ENCODE measurements at places on chromosomes 4 and X. TPM values are rescaled to one million over a fixed set of nuclear protein-coding genes. Genes with fewer than 3 reads are reported as not detected.

DCAF12L2 gene
- not detected for total RNA-seq

POU3F4 gene
- total RNA-seq = not detected

SPOCK3 gene
- total RNA-seq = not detected

VCX3A gene
- total RNA-seq = not detected

TMEM255A gene
- total RNA-seq = not detected

TEC gene
- total RNA-seq = 3.7 TPM

RAB39B gene
- 13.0 TPM for total RNA-seq

DNA sequence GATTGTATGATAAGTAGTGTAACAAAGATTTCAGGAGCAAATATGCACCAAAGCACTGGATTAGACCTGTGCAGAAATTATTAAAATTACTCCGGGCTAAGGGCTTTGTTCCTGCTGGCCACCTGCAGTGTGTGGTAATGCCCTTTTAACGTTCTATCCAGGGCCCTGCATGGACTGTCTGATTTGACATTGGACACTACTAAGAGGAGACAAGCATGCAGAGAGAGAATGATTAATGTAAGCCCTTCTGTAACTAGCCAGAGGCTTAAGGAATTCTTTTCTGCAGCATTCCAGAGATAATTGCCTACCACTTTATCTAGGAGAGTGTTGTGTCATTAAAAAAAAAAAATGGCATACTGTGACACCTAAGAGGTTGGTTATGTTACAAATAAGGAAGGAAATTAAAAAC lies 117.0 kb downstream of the PCDH7 start:
- H3K36me3 ChIP-seq = no peaks in the 10 kb centered on the region
- H3K27ac ChIP-seq = no peak overlapping the region
- no peak overlapping the region for H3K4me3 ChIP-seq

- H3K27ac ChIP-seq = no peak overlapping the region
- H3K36me3 ChIP-seq = no peaks in the 10 kb centered on the region
- no peak overlapping the region for H3K4me3 ChIP-seq
Observed at GRCh38 chrX:100685284-100685996, 41.4 kb downstream of the SRPX2 start.

DNA sequence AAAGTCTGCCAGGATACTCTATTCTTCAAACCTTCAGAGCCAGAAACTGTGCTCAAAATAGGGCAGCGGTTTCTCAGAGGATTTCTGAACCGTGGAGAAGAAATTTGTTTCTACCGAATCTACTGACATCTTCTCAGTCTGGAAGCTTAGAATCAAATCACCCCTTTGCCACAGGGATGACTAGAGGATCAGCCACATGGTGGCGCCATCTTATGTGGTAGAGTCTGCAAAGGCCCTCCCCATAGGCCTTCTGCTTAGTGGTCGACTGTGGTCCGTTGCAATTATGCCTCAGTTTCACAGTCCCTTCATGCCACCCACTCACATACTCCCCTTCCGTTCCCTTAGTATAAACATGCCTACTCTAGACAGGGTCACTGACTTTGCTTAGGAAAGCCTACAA lies 680.7 kb upstream of the SPANXN1 start:
- no peak for DNase-seq
- H3K36me3 ChIP-seq = no peaks in the 10 kb centered on the region
- no peak overlapping the region for H3K4me3 ChIP-seq
- H3K27ac ChIP-seq = no peak overlapping the region

DNA sequence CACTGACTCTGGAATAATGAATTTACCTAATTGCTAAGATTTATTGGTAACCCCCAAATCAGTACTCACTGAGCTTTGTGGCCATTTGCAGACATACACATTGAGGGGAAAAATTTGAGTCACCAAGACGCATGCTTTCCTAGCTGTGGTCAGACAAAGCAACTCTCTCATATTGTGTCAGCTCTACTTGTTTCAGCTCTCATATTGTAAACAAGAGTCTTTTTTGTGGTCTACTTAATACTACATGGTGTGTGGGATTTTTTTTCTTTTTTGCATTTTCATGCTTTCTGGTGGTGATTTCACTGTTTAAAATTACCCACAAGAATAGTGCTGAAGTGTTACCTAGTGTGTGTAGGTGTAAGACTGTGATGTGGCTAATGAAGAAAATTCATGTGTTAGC lies 428.2 kb upstream of the GALNT7 start:
- H3K4me3 ChIP-seq = no peak overlapping the region
- H3K27me3 ChIP-seq = no peaks in the 10 kb centered on the region

DNA sequence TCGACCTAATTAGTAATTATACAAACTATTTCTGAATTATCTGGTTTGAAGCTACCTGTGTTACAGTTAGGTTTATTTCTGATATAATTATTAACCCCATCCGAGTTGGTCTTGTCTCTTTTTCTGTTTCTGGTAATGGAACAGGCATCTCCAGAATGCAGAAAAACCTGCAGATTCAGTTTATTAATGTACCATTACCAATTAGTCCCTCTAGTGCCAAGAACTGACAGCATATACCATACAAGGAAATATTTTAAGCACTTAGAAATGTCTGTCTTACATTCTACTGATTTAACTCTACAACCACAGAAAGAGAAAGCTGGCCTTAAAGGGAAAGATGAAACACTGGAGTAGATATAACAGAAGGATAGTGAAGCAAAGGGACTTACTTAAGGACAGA lies 570.6 kb downstream of the CENPC start:
- H3K36me3 ChIP-seq = no peaks in the 10 kb centered on the region
- no peaks in the 10 kb centered on the region for H3K4me1 ChIP-seq
- H3K27ac ChIP-seq = no peak overlapping the region
- no peak overlapping the region for H3K4me3 ChIP-seq
- no peak for DNase-seq

GRCh38 chr4:89064848-89065247 lies 7.9 kb upstream of the FAM13A start:
- no peak for DNase-seq
- peaks cover 1% of the 10 kb centered on the region for H3K27me3 ChIP-seq
- H3K27ac ChIP-seq = no peak overlapping the region
- H3K4me3 ChIP-seq = no peak overlapping the region

GRCh38 chr4:53019485-53020382 lies 157.6 kb downstream of the RASL11B start:
- no peaks in the 10 kb centered on the region for H3K27me3 ChIP-seq
- peaks cover 2% of the 10 kb centered on the region for H3K36me3 ChIP-seq
- H3K4me1 ChIP-seq = no peaks in the 10 kb centered on the region
- DNase-seq = no peak
- H3K27ac ChIP-seq = no peak overlapping the region

GRCh38 chr4:99462875-99463464 lies 27.8 kb upstream of the ADH7 start:
- peak; percentile 70 for DNase-seq
- no peaks in the 10 kb centered on the region for H3K36me3 ChIP-seq
- no peak overlapping the region for H3K27ac ChIP-seq
- H3K4me3 ChIP-seq = no peak overlapping the region
- peaks cover 6% of the 10 kb centered on the region for H3K27me3 ChIP-seq

GRCh38 chrX:17046478-17047097 lies 100.1 kb downstream of the REPS2 start:
- H3K4me3 ChIP-seq = no peak overlapping the region
- no peak overlapping the region for H3K27ac ChIP-seq
- H3K36me3 ChIP-seq = no peaks in the 10 kb centered on the region
- peak; percentile 67 for DNase-seq
- no peaks in the 10 kb centered on the region for H3K4me1 ChIP-seq

GRCh38 chrX:15204130-15204751 lies 65.6 kb downstream of the ASB9 start:
- no peaks in the 10 kb centered on the region for H3K36me3 ChIP-seq
- no peak for DNase-seq
- H3K4me1 ChIP-seq = peaks cover 34% of the 10 kb centered on the region
- H3K27ac ChIP-seq = no peak overlapping the region

- DNase-seq = no peak
- no peak overlapping the region for H3K4me3 ChIP-seq
- H3K27ac ChIP-seq = no peak overlapping the region
- H3K36me3 ChIP-seq = no peaks in the 10 kb centered on the region
- no peaks in the 10 kb centered on the region for H3K27me3 ChIP-seq
Observed at GRCh38 chrX:127124871-127125270, 305.3 kb downstream of the PRR32 start.

GRCh38 chr4:82848706-82849105 lies 42.2 kb downstream of the SEC31A start:
- no peaks in the 10 kb centered on the region for H3K27me3 ChIP-seq
- H3K27ac ChIP-seq = no peak overlapping the region
- DNase-seq = no peak
- H3K4me1 ChIP-seq = peaks cover 6% of the 10 kb centered on the region
- no peak overlapping the region for H3K4me3 ChIP-seq

- H3K27me3 ChIP-seq = no peaks in the 10 kb centered on the region
- no peak for DNase-seq
- H3K36me3 ChIP-seq = no peaks in the 10 kb centered on the region
Observed at GRCh38 chrX:65900850-65901844, 138.7 kb downstream of the VSIG4 start.

- DNase-seq = no peak
- H3K4me3 ChIP-seq = no peak overlapping the region
- peaks cover 2% of the 10 kb centered on the region for H3K27me3 ChIP-seq
- no peaks in the 10 kb centered on the region for H3K4me1 ChIP-seq
Observed at GRCh38 chr4:99467887-99468286, 32.7 kb upstream of the ADH7 start.

GRCh38 chr4:150598909-150599308 lies 17.0 kb downstream of the MAB21L2 start:
- no peak overlapping the region for H3K27ac ChIP-seq
- no peaks in the 10 kb centered on the region for H3K27me3 ChIP-seq
- H3K36me3 ChIP-seq = peaks cover 6% of the 10 kb centered on the region
- H3K4me1 ChIP-seq = no peaks in the 10 kb centered on the region
- no peak for DNase-seq

- DNase-seq = no peak
- peaks cover 7% of the 10 kb centered on the region for H3K27me3 ChIP-seq
- no peak overlapping the region for H3K4me3 ChIP-seq
- no peak overlapping the region for H3K27ac ChIP-seq
- no peaks in the 10 kb centered on the region for H3K36me3 ChIP-seq
Observed at GRCh38 chr4:138890891-138891570, 124.5 kb upstream of the NOCT start.

DNA sequence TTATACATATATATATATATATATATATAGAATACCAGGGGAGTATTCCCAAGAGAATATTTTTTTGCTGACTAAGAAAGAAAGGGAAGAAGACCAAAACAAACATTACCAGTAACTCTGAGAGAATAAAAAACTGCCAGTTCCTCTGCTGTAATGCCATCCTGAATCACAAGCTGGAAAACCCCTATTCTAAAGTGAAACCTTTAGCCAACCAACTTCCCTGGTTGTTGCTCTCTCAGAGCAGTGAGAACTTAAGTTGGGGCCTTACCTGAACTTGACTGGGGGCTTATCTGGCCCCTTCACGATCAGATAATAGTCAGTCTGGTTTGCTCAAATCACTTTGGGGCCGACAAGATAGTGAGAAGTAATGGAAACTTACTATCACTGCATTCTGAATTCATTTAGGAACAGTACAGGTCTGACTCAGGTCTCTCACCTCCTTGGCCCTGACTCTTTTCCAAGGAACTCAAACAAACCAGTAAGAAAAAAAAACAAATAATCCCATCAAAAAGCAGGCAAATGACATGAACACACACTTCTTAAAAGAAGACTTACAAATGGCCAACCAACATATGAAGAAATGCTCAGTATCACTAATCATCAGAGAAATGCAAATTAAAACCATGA lies 62.5 kb downstream of the CD40LG start:
- peak overlapping the region; percentile 95 for H3K27ac ChIP-seq
- peaks cover 14% of the 10 kb centered on the region for H3K36me3 ChIP-seq
- DNase-seq = peak; percentile 33
- H3K4me1 ChIP-seq = peaks cover 68% of the 10 kb centered on the region
- H3K27me3 ChIP-seq = no peaks in the 10 kb centered on the region

DNA sequence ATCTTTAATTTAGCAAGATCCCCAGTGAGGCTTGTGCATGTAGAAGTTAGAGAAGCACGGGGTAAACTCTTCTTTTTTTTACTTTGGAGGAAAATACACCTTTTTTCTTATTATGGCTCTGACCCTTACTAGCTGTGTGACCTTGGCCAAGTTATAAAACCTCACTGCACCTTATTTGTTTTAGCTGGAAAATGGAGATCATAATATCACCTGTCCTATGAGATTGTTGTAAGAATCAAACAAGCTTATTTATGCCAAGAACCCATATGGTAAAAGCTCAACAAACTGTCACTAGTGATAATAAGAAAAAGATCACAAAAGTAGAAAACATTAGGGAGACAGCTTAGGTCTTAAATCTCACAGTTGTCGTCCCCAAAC lies 126.6 kb downstream of the PTTG2 start:
- H3K4me3 ChIP-seq = no peak overlapping the region
- DNase-seq = no peak
- peaks cover 20% of the 10 kb centered on the region for H3K4me1 ChIP-seq
- H3K27ac ChIP-seq = no peak overlapping the region
